ENCODE measurements at places on chromosomes 5 and 9.

GRCh38 chr9:132505991-132506655 lies 76.3 kb upstream of the BARHL1 start:
- DNase-seq = no peak

DNA sequence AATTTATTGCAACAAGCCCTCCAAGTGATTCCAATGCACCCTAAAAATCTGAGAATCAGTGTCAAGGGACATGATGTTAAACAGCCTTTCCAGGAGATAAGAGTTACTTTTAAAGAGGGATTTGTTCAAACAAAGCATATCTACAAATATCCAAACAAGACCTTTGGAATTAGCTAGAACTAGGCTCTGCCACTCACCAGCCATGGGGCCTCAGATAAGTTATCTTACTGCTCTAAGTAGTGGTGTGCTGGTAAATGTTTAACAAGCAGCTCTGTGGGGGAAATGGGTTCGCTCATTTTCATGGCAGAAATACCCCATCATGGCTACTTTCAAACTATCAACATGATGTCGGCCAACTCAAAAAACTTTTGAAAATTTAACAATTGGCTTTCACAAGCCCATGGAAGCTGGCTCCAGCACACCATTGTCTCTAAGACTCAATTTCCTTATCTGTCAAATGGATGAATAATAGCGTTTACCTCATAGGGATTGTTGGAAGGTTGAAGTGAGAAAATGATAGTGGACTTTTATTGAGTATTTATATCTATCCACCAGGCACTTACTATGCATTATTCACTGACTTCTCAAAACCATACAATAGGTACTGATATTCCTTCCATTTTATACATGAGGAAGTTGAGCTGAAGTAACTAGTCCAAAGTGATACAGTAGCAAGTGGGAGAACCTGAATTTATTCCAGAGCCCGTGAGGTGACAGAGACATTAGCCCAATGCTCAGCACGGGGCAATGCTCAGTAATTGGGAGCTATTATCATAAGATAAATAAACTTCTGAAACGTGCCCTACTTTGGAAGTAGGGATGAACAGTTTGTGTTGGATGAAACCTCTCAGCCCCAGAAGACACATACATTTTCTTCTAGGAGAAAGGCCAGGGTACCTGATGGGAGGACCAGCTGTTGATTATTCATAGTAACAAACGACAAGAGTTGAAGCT lies 43.2 kb downstream of the SH3RF2 start:
- DNase-seq = no peak

DNA sequence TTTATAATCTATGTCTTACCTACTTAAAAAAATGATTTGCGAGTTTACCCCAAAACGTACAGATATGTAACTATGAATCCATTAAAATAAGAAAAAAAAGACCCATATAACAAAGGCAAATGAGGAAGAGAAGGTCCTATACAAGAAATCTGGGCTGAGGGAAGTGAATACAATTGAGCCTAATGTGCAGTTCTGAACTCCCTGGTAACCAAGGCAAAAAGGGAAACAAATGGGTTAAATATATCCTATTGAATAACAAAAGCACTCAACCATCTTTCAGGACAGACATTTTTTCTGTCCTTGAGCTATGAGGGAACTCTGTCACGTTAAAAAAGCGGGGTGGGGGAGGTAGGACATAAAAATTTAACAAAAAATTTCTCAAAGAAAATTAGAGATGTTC lies 78.6 kb downstream of the PTPN3 start:
- no peak for DNase-seq

DNA sequence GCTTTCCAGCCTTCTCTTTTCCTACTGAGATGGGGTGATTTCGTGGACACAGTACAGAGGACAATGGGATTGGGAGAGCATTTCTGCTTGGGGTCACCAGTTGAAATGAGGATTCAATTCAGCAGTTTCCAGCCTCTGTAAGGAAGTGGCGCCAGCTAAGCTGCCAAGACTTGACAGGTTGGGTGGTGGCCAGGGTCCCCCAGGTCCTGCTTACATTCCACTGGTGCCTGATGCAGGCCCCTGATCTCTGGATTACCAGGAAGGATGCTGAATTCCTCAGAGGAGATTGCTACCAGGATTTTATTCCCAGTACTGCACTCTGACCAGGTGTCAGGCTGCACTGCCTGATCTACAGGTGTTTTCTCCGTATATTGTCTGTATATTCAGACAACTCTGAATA lies 119.7 kb downstream of the PSD2 start:
- DNase-seq = no peak

DNA sequence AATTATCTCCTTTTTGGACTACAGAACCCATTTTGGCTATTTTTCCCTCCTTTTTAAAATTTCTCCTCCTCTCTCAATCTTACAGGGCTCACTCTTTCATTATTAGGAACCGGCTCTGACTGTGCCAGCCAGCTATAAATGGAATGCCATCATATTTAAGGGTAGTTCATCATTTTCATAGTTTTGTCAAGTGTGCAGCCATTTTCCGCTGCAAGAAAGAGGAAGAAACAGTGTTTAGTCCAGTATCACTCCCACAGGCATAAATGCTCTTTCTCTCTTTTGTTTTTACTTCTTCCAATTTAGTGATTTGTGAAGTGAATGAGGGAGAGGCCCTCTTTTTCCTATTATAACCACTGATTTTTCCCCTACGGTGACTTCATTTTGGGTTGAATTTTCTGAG lies 290.0 kb downstream of the NR3C1 start:
- peak; percentile 35 for DNase-seq

DNA sequence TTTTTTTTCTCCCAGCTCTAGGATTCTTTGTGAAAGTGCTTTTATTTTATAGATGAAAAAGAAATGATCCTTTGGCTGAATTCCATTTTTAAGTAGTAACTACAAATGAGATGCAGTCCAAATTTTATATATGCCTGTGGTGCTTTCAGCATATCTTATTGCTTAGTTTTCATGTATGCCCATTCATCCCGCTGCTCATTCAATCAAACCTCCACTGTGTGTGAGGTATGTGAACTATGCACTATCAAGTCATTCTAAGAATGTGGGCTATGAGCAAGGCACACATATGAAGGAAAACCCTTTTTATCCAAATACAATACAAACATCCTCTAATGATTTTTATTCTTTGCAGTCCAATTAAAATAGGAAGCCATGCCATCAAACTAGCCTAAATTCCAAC lies 1069.1 kb upstream of the DMAC1 start:
- DNase-seq = no peak

DNA sequence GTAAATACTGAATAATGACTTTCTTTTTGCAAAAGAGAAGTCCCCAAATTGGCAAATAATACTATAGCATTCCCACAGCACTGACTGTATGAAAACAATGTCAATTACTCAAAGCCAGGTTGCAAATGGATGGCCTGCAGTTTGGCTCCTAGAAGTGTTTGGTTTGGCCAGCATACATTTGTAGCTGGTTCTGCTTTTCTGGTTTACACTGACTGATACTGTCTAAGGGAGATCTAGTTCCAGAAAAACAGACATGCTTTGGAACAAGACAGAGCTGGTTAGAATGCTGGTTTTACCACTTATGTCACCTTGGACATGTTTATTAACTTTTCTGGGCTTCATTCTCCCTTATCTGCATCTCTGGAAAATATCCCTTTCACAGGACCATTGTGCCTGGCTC lies 81.5 kb upstream of the TRPM3 start:
- no peak for DNase-seq

DNA sequence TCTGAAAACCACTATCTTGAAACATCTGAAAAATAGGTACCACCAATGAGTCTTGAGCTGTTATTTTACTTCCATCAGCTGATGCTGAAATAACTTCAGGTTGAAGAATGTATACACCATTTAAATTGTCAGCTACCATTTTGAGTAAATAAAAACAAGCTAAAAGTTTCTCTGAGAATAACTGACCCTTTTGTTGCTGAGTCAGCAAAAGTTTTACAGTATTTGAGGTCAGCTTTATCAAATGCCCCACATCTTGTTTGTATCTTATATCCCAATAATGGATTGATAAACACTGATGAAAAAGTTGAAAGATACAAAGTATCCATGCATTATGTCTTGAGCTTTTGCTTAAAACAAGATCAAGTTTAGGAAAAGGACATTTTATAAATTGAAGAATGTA lies 22.8 kb downstream of the CPLANE1 start:
- no peak for DNase-seq

GRCh38 chr9:83765376-83765775 lies 52.2 kb downstream of the GKAP1 start:
- DNase-seq = no peak

- no peak for DNase-seq
Observed at GRCh38 chr9:123996731-123997421, 14.7 kb upstream of the LHX2 start.

GRCh38 chr5:142827934-142828576 lies 57.9 kb downstream of the ARHGAP26 start:
- no peak for DNase-seq

GRCh38 chr5:171782332-171782966 lies 3.2 kb upstream of the SMIM23 start:
- DNase-seq = no peak

- DNase-seq = no peak
Observed at GRCh38 chr5:133340002-133340755, 272.2 kb downstream of the FSTL4 start.

- DNase-seq = no peak
Observed at GRCh38 chr5:60262576-60263295, 369.2 kb upstream of the PDE4D start.

DNA sequence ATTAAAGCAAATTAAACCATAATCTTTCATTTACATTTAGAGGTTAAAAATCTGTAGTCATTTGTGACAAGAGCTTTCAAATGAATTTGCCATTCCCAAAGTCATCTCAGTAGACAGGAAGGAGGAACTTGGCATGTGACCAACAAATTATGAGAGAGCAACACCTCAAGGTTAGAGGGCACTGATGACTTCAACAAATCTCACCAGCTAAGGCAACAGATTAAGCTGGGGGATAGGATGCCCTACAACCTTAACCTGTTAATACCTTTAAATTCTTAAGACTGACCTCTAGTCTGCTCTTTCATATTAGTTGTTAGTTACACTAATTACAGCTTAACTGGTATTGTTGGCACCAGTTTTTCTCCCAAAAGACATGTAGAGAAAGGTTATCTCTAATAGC lies 18.4 kb downstream of the POU5F2 start:
- DNase-seq = no peak

DNA sequence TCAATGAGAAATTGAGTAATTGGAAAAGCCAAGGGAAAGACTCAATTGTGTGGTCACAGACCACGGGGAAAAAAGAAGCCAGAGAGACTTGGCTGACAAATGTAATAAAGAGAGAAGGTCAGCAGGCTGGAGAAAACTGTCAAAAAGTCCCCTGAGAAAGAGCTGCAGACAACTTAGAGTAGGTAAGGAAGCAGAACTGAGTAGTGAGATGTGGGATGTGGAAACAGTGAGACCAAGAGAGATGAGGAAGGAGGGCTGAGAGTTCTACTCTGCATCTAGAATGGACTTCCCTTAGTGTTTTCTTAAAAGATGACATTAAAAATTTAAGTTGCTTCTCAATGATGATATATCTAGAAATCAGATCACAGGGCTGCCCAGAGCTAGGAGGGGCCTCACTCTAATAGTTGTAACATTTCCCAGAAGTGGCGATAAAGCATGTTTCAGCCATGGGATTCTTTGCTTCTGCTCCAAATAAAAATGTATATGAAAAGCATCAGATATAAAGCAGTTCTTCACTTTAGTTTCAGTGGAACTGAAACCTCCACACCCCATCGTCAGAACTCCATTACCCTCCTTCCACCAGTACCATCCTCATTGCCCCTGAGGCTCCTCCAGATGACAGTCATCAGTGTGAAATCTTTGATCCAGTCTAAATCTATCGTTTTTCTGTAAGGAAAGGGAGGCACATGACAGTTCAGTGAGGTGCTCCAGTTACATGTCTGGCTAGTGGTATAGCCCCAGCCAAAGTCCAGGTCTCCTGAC lies 80.6 kb downstream of the SPEF2 start:
- no peak for DNase-seq

DNA sequence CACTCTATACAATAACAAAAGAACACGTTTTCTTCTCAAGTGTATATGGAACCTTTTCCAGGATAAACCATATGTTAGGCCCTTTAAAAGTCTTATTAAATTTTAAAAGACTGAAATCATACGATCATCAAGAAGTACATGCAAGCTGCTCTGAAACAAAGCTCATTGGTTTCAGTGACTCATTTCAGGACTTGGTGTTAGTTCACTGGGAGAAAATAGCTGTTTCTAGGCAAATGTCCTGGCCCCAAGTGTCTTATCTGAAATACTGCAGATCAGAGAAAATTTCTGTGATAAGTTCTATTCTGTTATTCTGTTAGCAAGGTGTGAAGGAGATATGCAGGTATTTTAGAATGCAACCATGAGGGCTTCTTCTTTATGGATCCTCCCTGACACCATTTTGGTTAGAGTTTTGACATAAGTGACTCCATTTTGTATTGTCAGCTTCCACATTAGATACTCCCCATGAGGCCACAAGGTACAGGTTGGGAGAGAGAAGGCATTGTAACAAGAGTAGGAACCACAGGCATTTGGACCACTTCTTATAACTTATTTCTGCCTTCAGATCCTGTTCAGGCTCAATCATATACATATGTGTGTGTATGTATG lies 7.5 kb upstream of the CCDC180 start:
- no peak for DNase-seq

GRCh38 chr9:125748446-125749099 lies 1.4 kb downstream of the PBX3 start:
- DNase-seq = no peak

- no peak for DNase-seq
Observed at GRCh38 chr5:155711882-155712281, 615.1 kb upstream of the SGCD start.

- DNase-seq = no peak
Observed at GRCh38 chr5:15092801-15093200, 221.2 kb upstream of the ANKH start.

DNA sequence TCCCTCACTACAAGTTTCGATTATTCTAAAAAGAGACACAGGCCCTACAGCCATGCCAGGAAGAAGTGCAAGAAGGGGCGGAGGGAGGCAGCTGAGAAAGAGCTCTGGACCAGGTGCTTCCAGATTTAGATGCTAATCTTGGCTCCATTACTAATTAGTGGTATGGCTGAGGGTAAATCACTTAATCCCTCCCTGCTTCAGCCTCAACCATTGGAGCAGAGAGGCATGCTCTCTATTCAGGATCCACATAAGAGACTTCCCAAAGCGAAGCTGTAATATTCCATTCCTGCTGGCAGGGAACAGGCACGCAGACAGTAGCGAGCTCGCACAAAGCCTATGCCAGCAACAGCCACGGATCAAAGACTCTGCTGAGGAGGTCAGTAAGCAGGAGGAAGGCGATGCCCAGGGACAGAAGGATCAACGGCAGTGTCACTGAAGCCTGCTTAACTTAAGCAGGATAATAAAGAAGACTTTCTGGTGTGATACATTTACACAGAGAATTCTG lies 24.2 kb downstream of the LIFR start:
- DNase-seq = no peak

DNA sequence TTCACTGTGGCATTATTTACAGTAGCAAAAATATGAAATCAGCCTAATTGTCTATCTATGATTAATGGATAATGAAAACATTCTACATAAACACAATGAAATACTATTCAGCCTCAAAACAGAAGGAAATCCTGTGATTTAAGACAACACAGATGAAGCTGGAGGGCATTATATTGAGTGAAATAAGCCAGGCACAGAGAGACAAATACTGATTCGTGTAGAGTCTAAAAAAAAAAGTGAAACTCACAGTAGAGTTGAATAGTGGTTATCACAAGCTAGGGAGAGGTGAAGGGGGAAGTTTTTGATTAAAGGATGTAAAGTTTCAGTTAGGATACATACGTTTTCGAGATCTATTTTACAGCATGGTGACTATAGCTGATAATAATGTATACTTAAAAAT lies 122.2 kb downstream of the ADAMTS6 start:
- no peak for DNase-seq

All from germinal center (tissue), 1 donor.